Inflammatory macrophage treated with lipopolysaccharide for 1 hour (primary cell): ENCODE measurements at places on chromosomes 7 and 10.

DNA sequence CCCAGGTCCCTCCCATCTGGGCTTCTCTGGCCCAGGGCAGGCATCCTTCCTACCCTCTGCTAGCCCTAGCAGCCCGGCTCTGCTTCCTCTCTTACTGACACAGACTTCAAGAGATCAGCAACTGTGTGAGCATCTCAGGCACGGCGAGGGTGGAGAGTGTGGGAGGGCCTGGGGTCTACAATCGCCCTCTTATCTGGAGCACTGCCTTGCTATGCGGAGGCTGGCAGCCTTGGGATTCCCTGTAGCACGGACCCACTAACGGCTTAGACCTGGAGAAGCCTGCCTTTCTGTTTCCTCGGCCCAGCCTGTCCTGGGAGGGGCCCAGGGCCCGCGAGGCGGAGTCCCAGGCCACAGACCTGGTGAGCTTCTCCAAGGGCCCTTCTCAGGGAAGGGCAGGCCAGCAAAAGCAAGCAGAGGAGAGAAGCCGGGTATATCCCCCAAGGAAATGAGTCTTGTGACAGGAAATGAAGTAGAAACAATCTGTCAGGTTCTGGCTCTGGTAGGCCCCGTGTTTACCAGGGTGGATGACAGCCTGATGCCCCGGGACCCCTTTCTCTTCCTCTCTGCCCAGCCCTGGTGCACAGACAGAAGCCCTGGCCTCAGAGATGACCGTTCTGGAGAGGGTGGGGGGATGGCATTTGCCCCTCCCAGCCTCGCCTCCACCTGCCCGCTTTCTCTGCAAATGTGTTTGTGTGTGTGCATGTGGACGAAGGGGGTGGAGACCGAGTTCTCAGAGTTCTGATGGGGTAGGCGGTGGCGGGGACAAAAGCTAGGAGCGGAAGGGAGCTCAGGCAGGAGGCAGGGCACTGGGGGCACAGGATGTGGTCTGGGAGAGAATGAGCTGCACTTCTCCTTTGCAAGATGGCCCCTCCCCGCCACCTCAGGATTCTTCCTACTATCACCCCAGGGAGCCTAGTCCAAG, 2.5 kb downstream of the LRCH4 start:
- peak; percentile 75 for DNase-seq

DNA sequence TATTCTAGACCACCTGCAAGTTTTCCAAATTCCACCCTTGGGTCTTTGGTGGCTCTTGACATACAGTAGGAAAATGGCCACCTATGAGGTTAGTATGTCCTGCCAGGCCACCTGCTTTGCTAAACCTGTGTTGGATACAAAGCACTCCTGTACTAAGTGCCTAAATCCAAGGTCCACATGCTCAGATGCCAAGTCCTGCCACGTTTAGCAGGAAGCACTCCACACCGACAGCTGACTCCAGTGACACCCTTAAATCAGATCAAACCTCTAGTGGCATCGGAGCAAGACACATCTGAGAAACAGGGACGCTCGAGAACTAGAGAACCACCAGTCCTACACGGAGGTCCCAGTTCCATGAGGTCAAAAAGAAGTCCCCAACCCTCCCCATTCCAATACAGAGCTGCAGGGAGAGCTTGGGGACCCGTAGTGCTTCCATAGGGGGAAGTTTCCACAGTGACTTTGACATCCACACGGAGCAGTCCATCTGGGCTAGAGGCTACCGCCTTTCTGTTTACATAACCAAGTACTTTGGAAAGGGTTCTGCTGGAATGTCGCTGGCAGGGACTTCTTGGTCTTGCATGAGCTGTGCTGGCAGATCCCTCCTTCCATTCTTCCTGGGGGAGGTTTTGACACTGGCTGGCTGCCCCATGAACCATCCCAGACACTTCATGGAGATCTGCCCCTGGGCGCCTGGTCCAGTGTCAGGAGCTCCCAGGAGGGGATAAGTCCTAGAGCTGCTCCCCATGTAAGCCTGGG, 290.6 kb downstream of the PRPF18 start:
- DNase-seq = no peak

DNA sequence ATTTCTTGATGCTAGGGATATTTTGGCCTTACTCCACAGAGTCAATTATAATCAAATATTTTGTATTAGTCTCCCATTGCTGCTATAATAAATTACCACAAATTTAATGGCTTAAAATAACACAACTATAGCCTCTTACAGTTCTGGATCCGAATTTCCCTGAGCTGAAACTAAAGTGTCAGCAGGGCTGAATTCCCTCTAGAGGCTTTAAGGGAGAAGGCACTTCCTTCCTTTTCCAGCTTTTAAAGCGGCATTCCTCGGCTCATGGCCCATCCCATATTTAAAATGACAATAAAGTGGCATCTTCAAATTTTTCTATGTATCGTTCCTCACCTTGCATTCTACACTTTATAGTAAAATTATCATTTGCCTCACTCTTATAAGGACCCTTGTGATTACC, 421.4 kb upstream of the ZWINT start:
- no peak for DNase-seq

DNA sequence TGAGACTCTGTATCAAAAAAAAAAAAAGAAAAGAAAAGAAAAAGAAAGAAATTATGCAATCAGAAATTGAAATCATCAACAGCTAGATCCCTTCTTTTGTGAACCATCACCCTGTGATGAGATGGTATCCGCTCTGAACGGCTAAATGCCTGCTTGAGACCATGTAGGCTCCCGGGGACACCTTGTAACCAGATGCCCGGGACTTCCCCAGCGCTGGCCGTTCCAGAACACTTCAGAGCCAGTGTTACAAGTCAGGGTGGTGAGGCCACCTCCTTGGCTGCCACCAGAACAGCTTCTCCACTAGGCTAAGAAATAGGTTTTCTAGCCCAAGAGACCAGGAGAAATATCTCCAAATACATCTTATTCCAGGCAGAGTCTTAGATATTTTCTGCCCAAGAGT, 119.4 kb upstream of the SH2B2 start:
- no peak for DNase-seq

DNA sequence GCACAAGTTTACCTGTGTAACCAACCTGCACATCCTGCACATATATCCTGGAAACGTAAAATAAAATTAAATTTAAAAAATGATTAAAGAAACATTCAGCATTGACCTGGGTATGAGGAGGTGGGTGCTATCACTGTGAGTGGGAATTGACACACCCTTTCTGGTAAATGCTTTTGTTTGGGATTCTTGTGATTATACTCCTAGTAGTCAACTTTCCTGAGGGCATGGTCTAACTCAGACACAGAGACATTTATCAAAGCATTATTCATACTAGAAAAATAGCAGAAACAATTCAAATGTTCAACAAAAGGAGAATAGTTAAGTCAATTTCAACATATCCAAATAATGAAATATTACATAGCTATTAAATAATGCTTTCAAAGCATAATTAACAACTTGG, 44.2 kb downstream of the CNNM2 start:
- DNase-seq = no peak

GRCh38 chr7:36155811-36156361, 2.8 kb downstream of the EEPD1 start:
- DNase-seq = no peak

DNA sequence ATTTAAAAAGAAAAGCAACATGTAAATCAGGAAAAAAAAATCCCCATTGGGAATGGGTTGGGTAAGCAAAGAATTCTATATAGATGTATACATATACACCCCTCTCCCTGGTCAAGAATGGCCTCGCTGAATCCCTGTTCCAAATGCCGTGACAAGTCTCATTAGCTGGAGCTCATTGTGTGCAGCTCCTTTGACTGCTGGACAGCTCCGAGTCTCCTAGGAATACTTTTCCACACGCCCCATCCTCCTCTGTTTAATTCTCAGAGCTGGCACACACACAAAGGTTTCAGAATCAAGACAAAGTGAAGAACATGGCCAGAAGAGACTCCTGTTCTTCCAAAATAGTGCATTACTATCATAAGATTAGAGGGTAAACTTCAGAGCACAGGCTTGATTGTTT, 130.9 kb upstream of the MKLN1 start:
- DNase-seq = no peak
